ENCODE measurements at places on chromosomes 7 and 10.

DNA sequence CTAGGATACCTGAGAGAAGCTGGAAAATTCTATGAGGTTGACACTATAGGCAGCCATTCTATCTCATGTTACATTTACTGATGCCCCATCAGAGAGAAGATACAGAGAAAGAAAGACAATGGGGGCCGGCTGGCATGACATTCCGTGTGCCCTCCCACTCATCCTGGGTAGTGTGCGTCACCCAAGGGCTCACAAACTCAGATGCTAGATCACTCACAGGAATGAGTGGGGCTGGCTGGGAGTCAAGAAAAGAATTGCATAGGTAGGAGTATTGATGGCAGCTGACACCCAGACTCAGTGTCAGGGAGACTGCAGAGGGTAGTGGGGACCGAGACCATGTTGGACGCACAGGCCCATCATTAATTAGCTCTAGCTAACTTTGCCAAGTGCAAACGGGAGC, 1113.5 kb upstream of the AUTS2 start:
- DNase-seq, result no peak

- no peak for DNase-seq
These were observed 175.7 kb upstream of the SLC25A13 start for GRCh38 chr7:96497567-96497966.

DNA sequence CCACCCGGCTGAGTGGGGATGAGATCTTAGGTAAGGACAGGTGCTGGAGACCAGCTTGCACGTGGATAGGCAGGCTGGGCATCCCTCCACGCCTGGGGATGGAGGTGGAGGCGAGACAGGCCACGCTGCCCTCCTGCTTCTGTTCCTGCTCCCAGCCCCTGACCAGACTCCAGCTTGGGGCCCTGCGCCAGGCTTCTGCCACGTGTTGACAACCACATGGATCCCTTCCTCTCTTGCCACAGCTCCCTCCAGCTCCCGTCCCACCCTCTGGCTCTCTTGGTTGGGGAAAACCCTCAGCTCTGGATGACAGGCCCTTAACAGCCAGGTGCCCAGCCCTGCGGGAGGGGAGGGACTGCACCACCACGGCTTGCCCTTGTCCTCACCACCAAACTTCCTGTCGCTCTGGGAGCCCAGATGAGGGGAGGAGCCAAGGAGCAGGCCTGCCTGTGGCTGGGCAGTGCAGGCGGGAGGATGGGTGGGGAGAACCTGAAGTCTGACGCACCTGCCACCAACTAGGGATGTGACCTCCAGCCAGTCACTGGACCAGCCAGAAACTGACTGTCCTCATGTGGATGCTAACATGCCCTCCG, 36.0 kb downstream of the KCNH2 start:
- DNase-seq, result no peak

- no peak for DNase-seq
These were observed 8.0 kb downstream of the PSAP start for GRCh38 chr10:71842856-71843686.

DNA sequence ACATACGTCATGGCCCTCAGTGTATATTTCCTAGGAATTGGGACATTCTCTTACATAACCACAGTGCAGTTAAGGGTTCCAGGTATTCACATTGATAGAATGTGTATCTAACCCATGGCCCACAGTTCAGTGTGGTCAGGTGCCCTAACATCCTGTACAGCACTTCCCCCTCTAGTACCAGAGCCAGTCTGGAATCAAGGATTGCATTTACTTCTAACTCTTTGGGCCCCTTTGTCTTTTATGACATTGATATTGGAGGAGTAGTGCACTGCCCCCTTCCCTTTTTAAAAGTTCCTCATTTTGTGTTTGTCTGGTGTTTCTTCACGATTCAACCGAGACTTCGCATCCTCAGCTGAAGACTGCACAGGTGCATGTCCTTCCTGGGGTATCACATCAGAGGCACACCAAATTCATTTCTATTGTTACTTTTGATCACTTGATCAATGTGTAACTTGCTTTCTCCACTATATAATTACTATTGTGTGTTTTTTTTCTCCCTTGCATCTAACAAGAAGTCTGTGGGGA, 22.4 kb upstream of the NPFFR1 start:
- no peak for DNase-seq

- DNase-seq, result peak; percentile 88
These were observed 111.7 kb upstream of the BTBD16 start for GRCh38 chr10:122159141-122159970.

DNA sequence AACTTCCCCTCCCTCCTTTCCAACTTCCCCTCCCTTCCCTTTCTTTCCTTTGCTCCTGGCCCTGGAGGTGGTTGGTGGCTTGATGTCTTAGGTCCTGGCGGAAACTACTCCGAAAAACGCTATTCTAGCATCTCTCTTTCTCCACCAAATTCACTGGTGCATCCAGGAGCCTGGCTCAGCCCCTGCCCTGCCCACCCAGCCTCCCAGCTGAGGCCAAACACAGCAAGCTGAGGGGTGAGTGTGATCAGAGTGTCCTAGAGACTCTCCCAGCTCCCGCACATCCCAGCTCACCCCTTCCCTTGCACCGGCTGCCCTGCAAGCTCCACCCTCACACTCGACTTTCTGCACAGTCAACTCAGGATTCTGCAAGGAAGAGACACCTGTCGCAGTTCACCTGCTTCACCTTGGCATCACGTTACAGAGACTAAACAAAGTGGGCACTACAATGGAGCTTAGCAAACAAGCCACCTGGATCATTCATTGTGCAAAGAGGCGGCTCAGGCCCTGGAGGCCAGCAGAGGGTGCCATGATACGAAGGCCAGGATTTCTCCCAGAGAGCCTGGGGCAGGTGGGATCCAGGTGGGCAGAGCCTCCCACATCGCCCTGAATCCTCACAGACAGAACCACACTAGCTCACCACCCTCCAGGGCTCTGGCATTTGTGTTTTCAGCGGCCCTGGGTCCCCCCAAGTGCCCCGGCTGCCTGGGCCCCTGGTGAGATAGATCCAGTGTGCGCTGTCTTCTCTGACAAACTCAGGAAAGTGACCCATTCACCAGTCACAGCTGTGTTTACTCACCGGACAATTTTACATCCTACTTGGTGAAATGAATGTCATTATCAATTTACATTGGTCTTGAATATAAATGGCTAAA, 169.6 kb downstream of the TCERG1L start:
- DNase-seq, result no peak

GRCh38 chr10:34116220-34116641, 698.9 kb downstream of the PARD3 start:
- no peak for DNase-seq

GRCh38 chr10:59271160-59271559, 91.2 kb downstream of the FAM13C start:
- peak; percentile 33 for DNase-seq

DNA sequence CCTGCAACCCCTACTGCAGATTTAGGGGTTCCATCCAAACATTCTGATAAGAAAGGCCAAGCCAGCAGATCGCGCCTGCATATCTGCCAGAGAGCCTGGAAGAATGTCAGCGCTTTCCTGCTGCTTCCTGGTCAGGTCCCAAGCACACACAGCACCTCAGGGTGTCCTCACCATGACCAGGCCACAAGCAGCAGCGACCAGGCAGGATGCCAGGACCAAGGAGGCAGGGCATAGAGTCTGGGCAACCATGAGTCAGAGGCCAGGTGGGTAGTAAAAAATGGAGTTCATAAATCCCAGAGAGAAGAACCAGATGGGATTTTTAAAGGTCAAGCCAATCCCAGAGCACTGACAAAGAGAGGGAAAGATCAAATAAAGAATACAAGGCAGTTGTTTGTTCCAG, 5.5 kb upstream of the FAM131B start:
- DNase-seq, result no peak

- no peak for DNase-seq
These were observed 384.6 kb downstream of the GATA3 start for GRCh38 chr10:8439040-8439439.

DNA sequence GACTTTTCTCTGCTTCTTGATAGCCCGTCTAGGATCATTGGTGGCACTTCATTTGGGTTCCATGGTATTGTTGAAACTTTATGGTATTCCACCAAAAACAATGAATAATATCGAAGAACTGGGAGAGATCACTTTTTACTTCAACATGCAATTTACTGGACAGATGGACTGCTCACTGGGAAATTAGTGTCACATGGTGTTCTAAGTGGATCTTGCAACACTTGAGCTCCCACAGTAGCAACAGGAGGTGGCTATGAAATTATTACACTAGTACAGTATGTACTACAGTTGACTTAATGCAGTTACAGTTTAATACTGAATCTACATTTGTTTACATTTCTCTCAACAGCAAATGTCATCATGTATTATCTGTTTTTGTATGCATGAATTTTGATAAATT, 997.3 kb downstream of the REEP3 start:
- DNase-seq, result no peak

- no peak for DNase-seq
These were observed 116.8 kb upstream of the FGFR2 start for GRCh38 chr10:121715076-121715475.

- no peak for DNase-seq
These were observed 238.5 kb downstream of the SEMA3A start for GRCh38 chr7:83956104-83956503.

DNA sequence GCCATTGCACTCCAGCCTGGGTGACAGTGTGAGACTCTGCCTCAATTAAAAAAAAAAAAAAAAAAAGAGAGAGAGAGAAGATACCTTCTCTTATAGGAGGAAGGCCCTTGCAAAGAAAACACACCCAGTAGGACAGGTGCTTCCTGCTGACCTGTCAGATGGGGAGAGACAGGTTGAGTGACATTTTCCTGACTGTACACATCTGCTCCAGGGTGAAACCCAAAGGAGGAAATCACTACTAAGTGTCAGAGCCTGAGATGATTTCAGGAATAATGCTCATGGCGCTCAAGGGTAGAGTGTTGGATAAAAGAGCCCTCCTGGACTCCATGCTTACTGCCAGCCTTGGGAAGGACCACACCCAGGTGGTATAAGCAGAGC, 1.7 kb upstream of the STN1 start:
- no peak for DNase-seq

- no peak for DNase-seq
These were observed 8.6 kb upstream of the GRID2IP start for GRCh38 chr7:6559896-6560295.

DNA sequence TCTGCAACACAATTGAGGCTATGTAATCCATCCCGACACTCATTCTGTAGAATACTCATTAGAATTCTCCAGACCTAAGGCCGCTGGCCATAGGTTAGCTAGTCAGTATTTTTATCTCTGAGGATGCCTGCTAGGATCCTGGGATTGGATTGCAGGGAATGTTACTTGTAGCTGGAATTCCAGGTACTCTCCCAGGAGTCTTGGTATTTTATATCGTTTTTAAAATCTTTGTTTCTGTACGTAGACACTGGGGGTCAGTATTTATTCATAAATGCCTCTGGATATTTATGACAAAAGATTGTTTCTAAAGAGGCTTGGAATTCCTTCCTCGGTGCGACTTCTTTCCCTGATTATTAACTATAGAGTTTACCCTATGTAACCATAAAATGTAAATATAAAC, 40.1 kb downstream of the BPGM start:
- DNase-seq, result peak; percentile 56

- peak; percentile 29 for DNase-seq
These were observed 6.8 kb downstream of the PON1 start for GRCh38 chr7:95317546-95317945.

DNA sequence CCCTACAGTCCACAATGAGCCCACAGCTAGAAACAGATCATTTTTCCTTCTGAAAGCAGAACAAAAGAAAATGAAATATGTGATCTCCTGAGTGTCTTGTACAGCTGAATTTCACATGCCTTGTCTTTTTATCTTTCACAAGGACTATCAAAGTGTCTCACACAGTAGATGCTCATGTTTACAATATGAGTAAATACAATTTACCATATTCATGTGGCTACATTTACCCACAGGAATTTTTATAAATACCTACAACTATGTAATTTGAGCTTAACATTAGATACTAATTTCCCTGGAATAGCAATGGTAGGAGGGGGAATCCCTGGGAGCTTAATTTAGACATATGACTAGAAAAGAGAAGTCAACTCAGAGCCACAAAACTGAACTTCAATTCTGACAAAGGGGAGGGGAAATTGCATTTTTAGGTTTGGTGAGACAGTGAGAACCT, 186.2 kb downstream of the MACC1 start:
- no peak for DNase-seq

DNA sequence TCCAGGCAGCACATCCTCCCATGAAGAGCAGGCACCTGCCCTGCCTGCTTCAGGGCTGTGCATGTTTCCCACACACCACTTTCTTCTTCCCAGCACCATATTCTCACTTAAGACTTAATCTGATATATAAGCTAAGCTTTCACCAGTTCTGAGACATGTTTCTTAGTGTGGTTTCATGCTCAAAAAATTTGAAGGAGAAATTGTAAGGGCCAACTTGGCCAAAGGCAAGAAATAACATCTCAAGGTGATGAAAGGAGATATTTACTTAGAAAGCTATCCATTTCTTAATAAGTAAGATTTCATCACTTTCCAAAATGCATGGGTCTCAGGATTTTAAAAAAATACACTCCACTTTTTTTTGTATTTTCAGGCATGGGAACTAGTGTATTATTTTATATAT, 468.1 kb upstream of the AKR1E2 start:
- no peak for DNase-seq

DNA sequence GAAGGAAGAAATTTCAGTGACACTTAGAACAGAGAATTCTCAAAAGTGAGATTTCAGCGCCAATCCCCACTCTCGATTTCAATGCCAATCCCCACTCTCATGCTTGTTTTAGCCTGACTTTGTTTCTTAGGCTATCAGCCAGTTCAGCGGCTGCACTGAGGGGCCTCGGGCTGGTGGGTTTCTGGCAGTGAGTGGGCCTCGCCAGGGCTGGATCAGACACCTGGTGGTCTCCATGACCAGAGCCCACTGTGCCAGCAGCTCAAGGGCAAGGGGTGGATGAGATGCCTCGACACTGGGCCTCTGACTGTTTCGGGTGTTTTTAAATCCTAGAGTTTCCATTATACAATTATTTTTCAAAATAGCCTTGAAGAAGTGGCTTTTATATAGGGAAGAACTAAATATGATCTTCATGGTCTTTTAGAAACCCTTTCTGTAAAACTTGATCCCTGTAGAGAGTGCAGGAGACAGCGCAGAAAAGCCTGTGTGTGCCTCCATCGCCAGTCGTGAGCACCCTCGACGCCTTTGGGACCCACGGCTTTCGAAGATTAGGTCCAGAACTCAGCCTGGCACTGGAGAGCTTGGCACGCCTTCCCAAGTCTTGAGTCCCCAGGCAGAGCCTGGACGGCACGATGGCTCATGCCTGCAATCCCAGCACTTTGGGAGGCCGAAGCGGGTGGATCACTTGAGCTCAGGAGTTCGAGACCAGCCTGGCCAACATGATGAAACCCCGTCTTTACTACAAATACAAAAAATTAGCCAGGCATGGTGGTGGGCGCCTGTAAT, 76.2 kb downstream of the INPP5A start:
- DNase-seq, result no peak

DNA sequence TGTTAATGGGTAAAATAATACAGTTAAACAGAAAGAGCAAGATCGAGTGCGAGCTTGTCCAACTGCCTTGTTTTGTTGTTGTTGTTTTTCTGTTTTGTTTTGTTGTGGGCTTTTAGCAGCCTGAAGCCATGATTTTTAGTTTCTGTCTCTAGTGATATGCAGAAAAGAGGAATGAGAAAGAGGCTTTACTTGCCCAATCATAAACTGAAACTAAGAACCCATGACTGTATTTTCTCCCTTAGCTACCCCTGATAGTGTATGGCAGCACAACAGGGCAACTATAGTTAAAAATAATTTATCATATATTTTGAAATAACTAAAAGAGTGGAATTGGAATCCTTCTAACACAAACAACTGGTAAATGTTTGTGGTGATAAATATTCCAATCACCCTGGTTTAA, 493.9 kb downstream of the GLRX3 start:
- no peak for DNase-seq
